ENCODE measurements at places on chromosomes 13 and 19.

- DNase-seq: no peak
These were observed 9.1 kb downstream of the ATP8A2 start for GRCh38 chr13:25380741-25381324.

- DNase-seq: no peak
These were observed 9.3 kb downstream of the ZNF526 start for GRCh38 chr19:42229301-42229854.

GRCh38 chr13:69903081-69903480, 204.5 kb upstream of the ATXN8OS start:
- DNase-seq: no peak

GRCh38 chr13:110396476-110396875, 89.4 kb downstream of the COL4A2 start:
- DNase-seq: no peak

GRCh38 chr13:63307228-63307627, 1891.6 kb upstream of the PCDH20 start:
- no peak for DNase-seq

GRCh38 chr13:50130123-50130946, 115.1 kb downstream of the KCNRG start:
- DNase-seq: no peak

- DNase-seq: no peak
These were observed 4.5 kb downstream of the SPART start for GRCh38 chr13:36341718-36342117.

GRCh38 chr19:55673465-55673864, 1.6 kb upstream of the EPN1 start:
- DNase-seq: no peak
